ENCODE measurements at places on chromosomes 2 and 18. TPM values are rescaled to one million over a fixed set of nuclear protein-coding genes. Genes with fewer than 3 reads are reported as not detected.

Gene FSHR
- total RNA-seq: not detected

Gene ANKRD30BL
- total RNA-seq: not detected

Gene HRH4
- 0.16 TPM for total RNA-seq

Gene B3GNT7
- 0.05 TPM for total RNA-seq

Gene L3MBTL4
- total RNA-seq: 0.11 TPM

Gene CYP26B1
- total RNA-seq: not detected

Gene KATNAL2
- total RNA-seq: 0.23 TPM

Gene NCL
- total RNA-seq: 1,329 TPM
